Activated T-cell treated with anti-CD3 and anti-CD28 coated beads, Interleukin-2, amount 50 U/mL, for 1 hour (primary cell): ENCODE measurements at places on chromosomes 1 and 21.

GRCh38 chr1:164637461-164638375, 78.7 kb downstream of the PBX1 start:
- DNase-seq: no peak

DNA sequence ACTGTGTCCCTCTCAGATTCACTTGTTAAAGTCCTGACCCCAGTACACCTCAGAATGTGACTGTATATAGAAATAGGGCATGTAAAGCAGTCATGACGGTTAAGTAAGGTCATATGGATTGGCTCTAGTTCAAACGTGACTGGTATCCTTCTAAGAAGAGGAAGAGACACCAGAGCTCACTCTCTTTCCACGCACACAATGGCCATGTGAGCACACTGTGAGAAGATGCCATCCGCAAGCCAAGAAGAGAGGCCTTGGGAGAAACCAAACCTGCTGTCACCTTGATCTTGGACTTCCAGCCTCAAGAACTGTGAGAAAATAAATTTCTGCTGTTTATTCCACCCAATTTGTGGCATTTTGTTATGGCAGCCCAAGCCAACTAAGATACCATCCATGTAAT, 56.8 kb upstream of the IRF2BP2 start:
- no peak for DNase-seq

DNA sequence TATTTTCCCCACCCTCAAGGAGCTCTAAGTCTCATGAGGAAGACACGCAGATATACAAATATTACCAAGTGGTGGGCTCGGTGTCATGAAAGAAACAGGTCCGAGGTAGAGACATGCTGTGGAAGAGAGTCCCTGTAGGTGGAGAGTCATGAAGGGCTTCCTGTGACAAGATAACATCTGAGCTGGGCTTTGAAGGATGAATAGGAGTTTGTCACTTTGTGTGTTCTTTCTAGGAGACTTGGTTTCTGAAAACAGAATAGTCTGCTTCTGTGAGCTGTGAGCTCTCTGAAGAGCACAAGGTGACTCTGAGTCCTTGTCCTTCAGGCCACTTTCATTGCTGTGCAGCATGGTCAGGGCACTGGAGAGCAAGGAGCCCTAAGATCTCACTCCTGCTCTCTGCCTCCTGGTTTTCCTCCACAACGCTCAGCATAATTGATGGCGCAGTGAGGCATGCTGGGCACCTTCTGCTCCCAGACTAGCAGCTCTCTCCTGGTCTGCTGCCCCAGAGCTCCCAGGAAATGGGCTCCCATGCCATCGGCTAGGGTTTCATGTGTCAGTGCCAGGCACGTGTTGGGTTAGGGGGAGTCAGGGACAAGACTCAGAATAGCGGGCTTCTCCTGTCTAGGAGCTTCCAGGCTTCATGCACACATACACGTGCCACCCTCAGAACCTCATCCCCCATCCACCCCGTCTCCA, 209.9 kb upstream of the CSF3R start:
- DNase-seq: no peak

- no peak for DNase-seq
These were observed 38.1 kb downstream of the HSD3B2 start for GRCh38 chr1:119453021-119453420.

DNA sequence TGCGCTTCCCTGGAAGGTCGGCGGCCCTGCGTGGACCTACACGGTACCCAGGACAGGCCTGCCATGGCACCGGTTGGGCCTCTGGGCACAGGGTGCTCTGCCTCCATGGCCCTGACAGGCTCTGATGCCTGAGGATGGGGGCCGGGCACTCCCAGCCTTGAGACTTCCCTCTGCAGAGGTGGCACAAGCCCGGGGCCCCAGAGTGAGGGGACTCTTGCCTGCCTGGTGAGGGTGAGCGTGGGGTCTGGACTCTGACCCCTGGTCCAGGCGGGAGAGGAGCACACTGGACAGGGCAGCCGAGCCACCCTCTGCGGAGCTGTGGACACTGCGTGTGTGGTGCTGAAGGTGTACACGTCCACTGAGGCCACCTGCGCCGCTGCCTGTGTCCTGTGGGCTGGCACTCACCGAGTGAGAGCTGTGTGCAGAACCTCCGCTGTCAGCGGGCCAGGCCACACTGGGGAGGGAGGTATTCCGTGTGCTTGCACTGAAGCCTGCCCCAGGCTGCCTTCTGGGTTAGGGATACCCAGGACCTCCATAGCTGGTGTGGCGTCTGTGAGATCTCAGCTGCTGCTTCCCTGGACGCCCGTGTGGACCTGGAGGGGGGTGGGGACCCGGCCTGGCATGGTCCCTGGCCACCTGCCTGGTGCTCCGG, 10.4 kb downstream of the SKI start:
- DNase-seq: no peak

DNA sequence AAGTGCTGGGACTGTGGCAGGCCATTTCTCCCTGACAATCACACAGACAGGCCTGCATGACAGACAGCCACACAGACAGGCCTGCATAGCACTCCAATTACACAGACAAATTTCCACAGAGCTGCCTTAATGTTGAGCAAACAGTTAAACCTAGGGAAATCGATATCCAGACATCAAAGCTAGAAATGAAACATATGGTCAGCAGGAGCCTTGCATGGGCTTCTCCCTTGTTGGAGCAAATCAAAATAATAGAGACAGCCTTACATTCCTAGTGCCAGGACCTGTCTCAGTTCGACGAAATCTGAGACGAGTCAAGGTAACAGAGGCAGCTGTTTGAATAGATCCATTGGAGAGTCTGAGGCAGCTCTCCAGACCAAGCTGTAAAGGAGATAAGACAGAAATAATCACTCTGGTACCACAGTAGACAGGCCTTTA, 42.4 kb downstream of the OLFML3 start:
- no peak for DNase-seq

- no peak for DNase-seq
These were observed 3.5 kb downstream of the FCRL3 start for GRCh38 chr1:157696966-157697628.
